ENCODE measurements at places on chromosomes 12 and 14.

DNA sequence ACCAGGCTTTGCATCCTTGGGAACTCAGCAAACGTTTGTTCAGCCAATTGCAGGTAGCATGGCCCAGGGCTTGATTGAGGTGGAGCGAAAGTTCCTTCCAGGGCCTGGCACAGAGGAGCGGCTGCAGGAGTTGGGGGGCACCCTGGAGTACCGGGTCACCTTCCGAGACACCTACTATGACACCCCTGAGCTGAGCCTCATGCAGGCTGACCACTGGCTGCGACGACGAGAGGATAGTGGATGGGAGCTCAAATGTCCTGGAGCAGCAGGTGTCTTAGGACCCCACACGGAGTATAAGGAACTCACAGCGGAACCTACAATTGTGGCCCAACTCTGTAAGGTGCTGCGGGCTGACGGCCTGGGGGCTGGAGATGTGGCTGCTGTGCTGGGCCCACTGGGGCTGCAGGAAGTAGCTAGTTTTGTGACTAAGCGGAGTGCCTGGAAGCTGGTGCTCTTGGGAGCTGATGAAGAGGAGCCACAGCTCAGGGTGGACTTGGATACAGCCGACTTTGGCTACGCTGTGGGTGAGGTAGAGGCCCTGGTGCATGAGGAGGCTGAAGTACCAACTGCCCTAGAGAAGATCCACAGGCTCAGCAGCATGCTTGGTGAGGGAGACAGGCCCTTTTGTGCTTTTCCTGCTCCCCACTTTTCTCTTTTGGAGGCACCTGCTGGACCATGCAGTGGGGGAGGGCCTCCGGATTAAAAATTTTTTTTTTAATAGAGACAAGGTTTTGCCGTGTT, 799 bp downstream of the THTPA start:
- no peak for DNase-seq

- DNase-seq, result no peak
Observed at GRCh38 chr12:16281157-16281556, 3.7 kb upstream of the SLC15A5 start.

GRCh38 chr12:105555556-105556295, 225.2 kb downstream of the C12orf75 start:
- DNase-seq, result no peak

- DNase-seq, result no peak
Observed at GRCh38 chr12:90410962-90411361, 544.0 kb downstream of the CCER1 start.

DNA sequence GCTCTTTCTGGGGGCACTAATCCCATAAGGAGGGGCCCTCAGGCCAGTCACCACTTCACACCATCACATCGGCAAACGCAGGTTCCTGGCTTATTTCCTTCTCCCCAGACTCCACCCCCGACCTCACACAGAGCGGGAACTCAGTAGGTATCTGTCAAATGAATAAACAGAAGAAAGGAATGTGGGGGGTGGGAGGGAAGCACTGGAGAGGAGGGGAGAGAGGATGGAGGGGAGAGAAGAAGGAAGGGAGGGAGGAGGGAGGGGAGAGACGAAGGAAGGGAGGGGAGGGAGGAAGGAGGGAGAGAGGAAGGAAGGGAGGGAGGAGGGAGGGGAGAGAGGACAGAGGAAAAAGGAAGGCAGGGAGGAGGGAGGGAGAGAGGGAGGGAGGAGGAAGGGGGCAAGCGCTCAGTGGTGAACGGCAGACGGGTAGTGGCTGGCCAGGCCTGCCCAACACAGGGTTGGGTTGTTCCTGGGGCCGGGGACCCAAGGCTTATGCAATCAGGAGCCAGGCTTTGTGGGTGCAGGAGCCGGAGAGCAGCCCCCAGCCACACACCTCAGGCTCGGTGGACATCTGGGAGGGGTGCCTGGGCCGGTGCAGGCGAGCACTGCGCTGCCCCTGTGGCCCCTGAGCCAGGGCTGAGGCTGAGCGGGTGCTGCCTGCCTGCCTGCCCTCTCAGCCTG, 52.6 kb upstream of the FBRSL1 start:
- DNase-seq, result no peak

GRCh38 chr12:46160981-46161690, 107.7 kb downstream of the SLC38A1 start:
- DNase-seq, result no peak

- DNase-seq, result no peak
Observed at GRCh38 chr12:98423963-98424362, 91.4 kb upstream of the TMPO start.

GRCh38 chr14:52058341-52058740, 10.5 kb downstream of the NID2 start:
- no peak for DNase-seq

GRCh38 chr12:111040690-111041089, 120.3 kb upstream of the MYL2 start:
- no peak for DNase-seq

- no peak for DNase-seq
Observed at GRCh38 chr12:90514325-90514724, 440.7 kb downstream of the CCER1 start.
